ENCODE measurements at places on chromosomes 6 and 20.

DNA sequence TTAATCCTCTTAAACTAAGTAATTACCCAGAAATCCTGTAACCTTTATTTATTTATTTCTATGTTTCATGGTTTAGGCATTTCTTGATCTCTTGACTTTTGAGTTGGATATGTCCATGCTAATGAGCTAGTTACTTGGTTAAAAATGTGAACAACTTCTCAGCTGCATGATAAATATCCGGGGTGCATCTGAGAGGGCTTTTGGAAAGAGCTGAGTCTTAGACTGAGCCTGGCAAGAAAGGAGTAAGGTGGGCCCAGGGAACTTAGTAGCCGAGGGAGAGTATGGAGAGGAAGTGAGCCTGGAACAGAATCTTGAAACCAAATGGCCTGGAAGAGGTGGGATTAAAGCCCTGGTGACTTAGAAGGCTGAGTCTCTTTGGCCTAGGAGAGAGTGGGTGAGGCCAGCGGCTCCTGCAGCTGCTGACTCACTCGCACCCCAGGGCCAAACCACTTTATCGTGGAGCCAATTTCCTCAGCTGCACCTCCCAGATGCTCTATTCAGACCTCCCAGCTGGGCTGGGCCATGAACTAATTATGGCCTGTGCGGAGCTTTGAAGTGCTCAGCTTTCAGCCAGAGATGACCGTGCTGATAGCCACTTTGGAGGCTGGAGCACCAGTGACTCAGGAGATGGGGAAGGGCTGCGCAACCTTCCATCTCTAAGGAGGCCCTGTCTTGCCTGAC lies 19.1 kb downstream of the TGM3 start:
- DNase-seq = no peak

DNA sequence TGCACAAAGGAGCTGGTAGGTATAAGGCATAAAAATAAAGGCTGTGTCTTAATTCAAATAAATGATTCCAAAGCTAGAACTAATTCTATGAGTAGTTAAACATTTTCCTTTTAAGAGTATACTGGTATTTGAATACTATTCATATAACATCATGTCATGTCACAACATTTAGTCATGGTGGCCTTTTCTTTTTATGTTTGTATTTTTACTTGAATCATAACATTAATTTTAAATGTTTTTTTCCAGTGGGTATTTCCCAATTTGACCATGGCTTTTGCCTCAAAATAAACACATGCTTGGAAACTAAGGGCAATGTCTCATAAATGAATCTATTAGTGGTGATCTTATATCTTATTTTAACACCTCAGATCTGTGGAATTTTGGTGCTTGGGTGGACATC lies 177.1 kb downstream of the CD109 start:
- DNase-seq = no peak

DNA sequence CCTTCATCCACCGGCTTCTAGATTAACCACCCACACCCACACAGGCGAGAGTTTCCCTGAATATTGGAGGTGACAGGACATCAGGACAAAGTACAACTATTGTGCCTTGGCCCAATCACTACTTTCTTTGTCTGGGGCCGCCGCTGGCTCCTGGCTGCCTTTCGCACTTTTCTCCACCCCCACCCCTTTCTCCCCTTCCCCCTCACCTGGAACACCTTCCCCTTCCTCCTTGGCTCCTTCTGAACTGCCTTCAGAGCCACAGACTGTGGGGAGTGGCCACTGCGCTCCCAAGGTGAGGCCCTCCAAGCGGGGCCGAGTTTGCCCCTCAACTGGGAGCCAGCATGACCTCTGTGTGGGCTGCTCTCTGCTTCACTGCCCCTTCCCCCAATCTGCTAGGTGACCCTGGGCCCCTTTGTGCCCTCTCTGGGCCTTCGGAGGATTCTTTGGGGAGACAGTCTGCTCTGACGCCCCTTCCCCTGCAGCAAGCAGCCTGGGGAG lies 3.0 kb upstream of the VEGFA start:
- DNase-seq = no peak

- no peak for DNase-seq
Observed at GRCh38 chr20:13202565-13202964, 18.5 kb upstream of the ISM1 start.

- DNase-seq = no peak
Observed at GRCh38 chr6:31621991-31622390, 1.5 kb downstream of the PRRC2A start.

GRCh38 chr20:10132387-10132786 lies 86.2 kb upstream of the SNAP25 start:
- DNase-seq = no peak

DNA sequence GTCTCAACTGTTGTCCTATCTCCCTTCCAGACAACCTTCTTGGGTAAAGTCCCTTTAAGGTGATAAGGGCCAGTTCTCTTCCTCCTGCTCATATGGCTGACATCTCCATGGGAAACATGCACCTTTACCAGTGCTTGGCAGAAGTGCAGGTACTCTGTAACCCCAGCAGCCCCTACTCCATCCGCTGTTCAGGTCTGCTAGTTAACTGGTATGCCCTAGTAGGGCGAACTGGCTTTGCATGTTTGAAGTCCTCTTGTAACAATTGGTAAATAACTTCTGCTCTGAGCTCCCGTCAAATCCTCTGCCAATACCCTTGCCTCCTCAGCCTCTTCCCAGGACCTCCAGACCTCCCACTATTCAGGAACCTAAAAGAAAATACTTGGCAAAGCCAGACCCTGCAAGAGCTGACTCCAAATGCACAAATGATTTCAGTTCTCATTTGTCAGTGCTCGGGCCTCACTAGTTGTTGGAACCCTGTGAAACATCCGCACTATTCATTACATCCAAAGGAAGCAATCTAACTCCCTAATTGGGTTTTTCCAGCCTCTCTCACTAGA lies 703.7 kb downstream of the MAFB start:
- DNase-seq = no peak

DNA sequence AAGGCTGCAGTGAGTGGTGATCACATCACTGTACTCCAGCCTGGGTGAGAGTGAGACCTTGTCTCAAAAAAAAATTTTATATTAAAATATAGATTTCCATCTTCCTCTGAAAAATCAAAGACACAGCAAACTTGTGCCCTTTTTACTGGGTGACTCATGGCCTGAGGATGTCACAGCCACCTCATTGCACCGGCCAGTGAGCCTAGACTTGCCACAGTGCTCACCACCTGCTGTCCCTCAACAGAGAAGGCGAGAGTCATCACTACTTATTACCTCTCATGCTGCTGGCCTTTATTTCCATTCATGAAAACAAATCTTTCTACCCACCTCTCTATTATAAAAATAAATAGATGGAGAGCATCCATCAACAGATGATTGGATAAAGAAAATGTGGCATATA lies 295.8 kb downstream of the PREX1 start:
- no peak for DNase-seq

- no peak for DNase-seq
Observed at GRCh38 chr6:136483906-136484305, 66.3 kb downstream of the MAP7 start.

GRCh38 chr6:148193063-148193680 lies 149.5 kb upstream of the SASH1 start:
- DNase-seq = no peak

GRCh38 chr6:140697585-140697984 lies 1323.1 kb upstream of the CITED2 start:
- no peak for DNase-seq

- no peak for DNase-seq
Observed at GRCh38 chr20:53990768-53991450, 79.5 kb downstream of the BCAS1 start.

DNA sequence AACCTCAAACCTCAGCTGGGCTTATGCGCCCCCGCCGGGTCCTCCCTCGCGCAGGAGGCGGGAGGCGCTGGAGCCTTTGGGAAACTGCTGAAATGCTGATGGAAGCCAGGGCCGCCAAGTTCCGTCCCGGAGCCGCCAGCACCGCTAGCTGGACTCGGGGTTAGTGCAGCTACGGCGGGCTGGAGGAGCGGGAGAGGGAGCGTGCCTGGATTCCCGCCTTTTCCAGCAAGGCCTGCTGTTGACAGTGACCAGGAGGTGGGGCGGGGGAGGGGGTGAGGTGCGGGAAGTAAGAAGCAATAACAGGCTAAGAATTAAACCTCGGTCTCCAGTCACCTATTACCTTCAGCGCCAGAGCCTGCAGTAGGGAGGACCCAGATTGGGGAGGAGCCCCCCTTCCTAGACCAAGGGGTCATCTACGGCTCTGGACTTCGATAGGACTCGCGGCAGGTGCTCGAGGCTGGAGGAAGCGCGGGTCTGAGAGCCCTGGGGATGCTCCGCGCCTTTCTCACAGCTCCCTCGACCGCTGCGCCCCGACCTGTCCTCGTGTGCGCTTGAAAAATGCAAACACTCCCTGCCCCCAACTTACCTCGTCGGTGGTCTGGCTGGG lies 20.5 kb downstream of the COL9A1 start:
- DNase-seq = no peak

DNA sequence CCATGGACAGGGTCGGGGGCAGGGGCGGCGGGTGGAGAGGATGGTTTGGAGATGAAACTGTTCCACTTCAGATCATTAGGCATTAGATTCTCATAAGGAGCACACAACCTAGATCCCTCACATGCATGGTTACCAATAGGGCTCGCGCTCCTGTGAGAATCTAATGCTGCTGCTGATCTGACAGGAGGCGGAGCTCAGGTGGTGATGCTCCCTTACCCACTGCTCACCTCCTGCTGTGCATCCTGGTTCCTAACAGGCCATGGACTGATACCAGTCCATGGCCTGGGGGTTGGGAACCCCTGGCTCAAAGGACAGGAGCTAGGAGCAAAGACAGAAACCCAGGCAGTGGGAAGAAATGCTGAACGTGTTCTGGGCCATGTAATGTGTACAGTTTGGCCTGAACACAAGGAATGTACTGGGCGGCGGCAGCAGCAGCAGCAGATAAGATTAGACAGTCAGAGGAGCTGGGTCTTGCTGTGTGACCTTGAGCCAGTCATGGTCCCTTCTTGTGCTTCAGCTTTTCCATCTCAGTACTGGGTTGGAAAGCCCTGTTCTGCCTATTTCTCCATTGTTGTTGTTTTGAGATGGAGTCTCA lies 4.7 kb upstream of the SPAG4 start:
- no peak for DNase-seq

All from CD4-positive, alpha-beta T cell treated with Interleukin-2 at 100 ng/mL for 4 hours (primary cell).